ENCODE measurements at places on chromosomes 3 and 15. TPM values are rescaled to one million over a fixed set of nuclear protein-coding genes. Genes with fewer than 3 reads are reported as not detected.

GPR62 gene
- not detected for total RNA-seq

MFGE8 gene
- total RNA-seq, result 217 TPM

ZNF860 gene
- 1.2 TPM for total RNA-seq

DISP2 gene
- total RNA-seq, result 0.36 TPM

INSYN1 gene
- total RNA-seq, result 1.2 TPM

GPR87 gene
- 0.18 TPM for total RNA-seq

DUOXA2 gene
- not detected for total RNA-seq

NRROS gene
- total RNA-seq, result 2.9 TPM

SPATA12 gene
- total RNA-seq, result not detected

CCR4 gene
- total RNA-seq, result not detected

CRBN gene
- total RNA-seq, result 70.9 TPM

PPP1R14D gene
- total RNA-seq, result not detected

CDHR4 gene
- total RNA-seq, result 0.09 TPM

SH2D7 gene
- total RNA-seq, result not detected

CD80 gene
- not detected for total RNA-seq

KNG1 gene
- total RNA-seq, result not detected

Data from fibroblast of the aortic adventitia (primary cell).